Cerebellar nuclear complex (tissue), 1 donor: ENCODE measurements at places on chromosomes 1 and 21.

DNA sequence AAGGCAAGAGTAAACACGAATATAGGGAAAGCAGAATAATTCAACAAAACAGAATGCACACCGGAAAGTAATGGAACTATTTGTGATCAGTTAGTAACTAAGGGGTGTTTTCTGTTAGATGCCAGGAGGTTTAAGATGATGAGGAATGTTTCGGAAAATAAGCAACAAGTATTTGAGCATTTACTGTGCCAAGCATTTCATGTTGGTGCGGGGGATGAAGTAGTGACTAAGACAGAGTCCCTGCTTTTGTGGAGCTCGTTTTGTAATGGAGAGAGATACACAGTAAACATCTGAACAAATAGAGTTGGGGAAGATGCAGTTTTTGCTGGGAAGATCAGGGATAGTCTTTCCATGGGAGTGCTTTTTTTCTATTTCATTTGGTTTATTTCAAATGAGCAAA lies 78.7 kb downstream of the DYRK1A start:
- no peak for DNase-seq

GRCh38 chr1:239293350-239294110 lies 92.8 kb upstream of the CHRM3 start:
- DNase-seq = no peak

DNA sequence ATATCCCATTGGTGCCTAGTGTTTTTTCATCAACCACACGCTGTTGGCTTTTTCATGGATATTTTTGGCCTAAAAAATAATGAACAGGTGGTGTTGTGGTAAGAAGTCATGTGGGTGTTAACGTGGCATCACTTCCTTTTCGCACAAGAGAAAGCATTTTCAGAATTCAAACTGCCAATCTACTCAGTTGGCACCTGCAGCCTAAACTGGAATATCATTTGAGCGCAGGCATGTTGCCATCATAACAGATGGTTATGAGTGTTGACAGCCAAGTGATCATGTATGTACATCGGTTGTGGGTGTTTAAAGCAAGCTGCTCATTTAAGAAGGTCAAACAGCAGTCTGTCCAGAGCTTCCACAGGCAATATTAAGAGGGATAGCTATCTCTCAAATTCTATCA lies 1963.0 kb downstream of the NCAM2 start:
- DNase-seq = peak; percentile 47

DNA sequence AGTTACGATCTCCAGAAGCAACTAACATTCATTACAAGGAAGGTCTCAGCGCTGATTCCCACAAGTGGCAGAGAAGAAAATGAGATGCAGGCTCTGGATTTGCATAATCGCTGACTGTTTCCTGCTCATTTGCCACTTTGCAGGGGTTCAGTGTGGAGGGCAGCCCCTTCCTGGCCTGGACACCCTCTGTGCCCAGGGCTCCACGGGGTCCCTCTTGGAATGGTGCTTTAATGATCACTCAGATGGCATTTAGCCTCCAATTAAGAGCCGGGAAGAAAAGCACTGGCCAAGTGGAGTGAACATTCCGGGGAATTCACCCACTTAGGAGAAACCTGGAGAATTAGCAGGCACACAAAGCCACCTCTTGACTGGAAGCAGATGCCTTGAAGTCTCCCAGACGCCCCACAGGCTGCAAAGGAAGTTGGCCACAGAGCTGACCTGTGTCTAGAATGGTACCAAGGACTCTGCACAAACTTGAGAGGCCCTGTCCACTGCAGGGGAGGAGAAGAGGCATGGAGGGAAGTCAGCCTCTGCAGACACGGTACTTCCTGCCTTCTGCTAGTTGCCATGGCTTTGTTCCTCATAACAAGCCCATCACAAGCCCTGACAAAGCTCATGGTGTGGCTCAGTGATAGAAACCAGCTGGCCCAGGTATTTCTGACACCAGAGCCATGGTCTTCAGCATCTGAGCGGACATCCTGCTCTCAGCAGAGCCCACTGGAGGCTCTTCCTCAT lies 157.2 kb downstream of the KAZN start:
- DNase-seq = no peak

- DNase-seq = peak; percentile 78
Observed at GRCh38 chr1:2174348-2175054, 20.1 kb downstream of the FAAP20 start.

DNA sequence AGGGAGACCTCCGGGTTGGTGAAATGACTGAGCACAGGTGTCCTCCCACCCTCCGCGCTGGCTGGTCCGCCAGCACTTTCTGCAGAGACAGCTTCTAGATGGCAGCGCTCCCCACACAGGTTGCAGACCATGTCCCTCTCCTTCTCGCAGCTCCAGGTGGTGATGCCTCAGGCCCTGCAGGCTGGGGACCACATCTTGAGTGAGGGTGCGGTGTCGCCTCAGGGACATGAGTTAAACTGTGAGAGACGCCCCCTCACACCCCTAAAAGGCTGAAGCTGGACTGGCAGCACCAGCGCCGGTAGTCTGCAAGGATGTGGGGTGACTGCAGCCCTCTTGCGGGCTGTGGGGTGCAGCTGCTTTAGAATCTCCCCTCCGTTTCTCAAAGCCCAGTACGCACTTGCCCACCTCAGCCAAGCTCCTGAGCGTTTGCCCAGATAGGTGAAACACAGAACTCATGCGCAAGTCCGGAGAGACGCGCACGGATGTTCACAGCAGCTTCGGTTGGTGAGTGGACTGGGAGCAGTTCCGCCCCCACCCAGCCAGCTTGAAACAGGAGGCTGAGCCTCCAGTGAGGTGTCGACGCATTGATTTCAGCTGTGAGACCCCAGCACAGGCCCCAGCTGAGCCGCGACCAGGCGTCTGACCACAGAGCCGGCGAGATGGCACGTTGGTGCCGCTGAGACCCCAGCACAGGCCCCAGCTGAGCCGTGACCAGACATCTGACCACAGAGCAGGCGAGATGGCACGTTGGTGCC lies 28.6 kb downstream of the COL6A1 start:
- DNase-seq = no peak

GRCh38 chr1:55033265-55033614 lies 6.1 kb upstream of the PCSK9 start:
- no peak for DNase-seq

- no peak for DNase-seq
Observed at GRCh38 chr1:164475834-164476233, 83.2 kb upstream of the PBX1 start.

GRCh38 chr1:83500987-83501591 lies 497.8 kb downstream of the TTLL7 start:
- no peak for DNase-seq

GRCh38 chr1:58932859-58933598 lies 149.2 kb upstream of the JUN start:
- no peak for DNase-seq

GRCh38 chr1:211632117-211632807 lies 43.2 kb downstream of the NEK2 start:
- DNase-seq = no peak

DNA sequence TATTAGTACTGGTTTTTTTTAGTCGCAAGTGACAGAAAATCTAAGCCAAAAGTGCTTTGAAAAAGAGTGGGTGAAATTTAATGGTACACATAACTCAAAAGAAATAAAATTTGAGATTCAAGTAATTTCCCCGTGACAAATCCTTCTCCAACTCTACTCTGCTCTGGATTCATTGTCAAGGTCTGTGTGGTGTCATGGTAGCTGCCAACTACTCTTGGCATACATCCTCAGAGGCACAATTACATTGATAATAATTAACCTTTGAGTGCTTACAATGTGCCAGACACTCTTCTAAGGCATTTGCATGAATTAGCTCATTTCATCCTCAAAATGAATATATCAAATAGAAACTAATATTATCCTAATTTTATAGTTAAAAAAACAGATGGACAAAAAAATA lies 1153.9 kb upstream of the NCAM2 start:
- no peak for DNase-seq

- peak; percentile 5 for DNase-seq
Observed at GRCh38 chr1:41803656-41804055, 115.1 kb downstream of the HIVEP3 start.

DNA sequence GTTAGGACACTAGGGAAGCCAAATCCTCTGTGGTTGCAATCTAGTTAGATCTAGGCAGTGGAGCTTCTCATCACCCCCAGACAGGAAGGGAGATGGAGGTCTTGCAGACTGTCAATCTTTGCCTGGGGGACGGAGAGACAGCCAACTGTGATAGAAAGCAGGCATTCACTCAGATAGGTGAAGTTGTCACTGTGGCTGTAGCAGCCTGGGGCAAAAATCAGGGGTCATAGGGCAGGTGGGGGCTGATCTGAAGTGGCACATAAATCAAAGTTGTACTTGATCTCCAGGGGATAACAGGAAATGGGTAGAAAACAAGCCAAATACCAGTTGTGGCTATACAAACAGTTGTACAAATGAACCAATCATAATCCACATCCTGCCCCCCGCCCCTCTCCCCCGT lies 620.9 kb upstream of the USP24 start:
- DNase-seq = no peak

DNA sequence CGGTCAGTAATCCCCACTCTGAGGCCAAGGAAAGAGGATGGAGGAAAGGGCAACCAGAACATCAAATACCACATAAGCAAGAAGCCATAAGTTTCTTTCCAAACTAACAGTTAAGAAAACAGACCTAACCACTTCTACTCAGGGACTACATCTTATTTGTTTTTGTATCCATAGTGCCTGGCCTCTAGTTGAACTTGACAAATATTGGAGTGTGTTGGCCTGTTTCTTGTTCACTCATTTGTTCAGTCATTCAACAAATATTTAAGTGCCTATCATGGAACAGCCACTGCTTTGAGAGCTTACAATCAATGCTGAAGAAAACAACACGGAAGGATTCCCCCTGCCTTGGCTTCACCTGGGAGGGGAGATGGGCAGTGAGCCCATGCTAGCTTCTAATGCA lies 69.7 kb downstream of the ST6GALNAC3 start:
- no peak for DNase-seq

- no peak for DNase-seq
Observed at GRCh38 chr1:159942632-159943277, 2.7 kb downstream of the IGSF9 start.

DNA sequence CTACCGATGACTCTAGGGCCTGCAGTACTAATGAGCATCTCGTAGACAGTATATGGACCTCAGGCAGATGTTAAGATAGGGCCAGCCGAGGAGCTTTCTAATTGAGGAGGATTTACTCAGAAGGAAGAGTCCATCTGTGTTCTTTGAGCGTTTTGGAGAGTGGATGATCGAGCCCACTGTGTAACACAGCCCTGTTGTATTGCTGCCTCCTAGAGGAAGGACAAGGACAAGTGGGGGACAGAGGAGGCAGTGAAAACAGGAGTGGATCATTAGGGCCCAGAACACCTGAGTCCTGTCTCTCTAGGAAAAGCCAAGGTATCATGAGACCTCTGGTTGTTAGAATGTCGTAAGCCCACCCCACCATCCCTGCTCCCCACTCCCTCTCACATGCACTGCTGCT lies 62.9 kb downstream of the TBX19 start:
- DNase-seq = no peak

DNA sequence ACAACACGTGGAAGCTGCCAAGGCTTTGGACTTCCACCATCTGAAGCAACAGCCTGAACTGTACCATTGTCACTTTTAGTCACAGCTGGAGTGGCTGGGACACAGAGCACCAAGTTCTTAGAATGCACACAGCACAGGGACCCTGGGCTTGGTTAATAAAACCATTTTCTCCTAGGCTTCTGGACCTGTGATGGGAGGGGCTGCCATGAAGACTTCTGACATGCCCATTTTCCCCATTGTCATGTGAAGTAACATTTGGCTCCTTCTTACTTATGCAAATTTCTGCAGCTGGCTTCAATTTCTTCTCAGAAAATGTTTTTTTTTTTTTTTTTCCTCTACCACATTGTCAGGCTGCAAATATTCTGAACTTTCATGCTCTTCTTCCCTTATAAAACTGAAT lies 138.6 kb upstream of the BRINP3 start:
- DNase-seq = no peak

DNA sequence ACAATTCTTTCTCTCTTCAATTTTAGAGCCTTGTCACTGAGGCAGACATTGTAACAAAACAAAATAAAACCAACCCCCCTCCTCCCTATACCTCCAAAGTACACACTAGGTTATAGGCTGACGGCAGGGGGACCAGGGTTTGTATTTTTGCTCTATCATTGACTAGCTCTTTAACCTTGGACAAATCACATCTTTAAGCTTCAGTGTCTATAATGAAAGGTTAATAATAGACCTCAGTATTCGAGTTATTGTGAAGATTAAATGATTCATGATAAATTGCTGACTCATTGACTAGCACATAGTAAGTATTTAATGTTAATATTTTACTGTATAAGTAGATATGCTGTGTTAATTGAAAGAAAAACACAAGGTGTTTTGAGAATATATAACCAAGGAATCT lies 1267.6 kb upstream of the ADGRL2 start:
- no peak for DNase-seq

- DNase-seq = peak; percentile 55
Observed at GRCh38 chr1:207868774-207869721, 41.9 kb downstream of the CD34 start.

- no peak for DNase-seq
Observed at GRCh38 chr1:209625791-209626285, 26.4 kb downstream of the LAMB3 start.

DNA sequence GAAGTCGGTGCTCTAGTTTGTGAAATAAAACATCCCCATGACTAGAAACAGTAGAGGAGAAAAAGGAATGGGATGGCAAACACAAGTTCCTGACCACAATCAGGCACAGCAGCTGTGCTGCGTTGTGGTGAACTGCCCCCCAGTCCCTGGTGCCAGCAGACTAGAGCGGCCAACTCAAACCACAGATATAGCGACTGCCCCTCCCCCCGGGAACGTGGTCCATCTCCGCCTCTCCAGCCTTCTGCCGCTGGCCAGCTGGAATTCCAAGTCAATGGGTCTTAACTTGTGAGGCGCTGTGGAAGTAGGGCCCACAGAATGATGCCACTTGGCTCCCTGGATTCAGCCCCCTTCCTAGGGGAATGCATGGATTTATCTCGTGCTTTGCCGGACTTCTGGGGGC lies 41.6 kb upstream of the ZNF678 start:
- DNase-seq = no peak

DNA sequence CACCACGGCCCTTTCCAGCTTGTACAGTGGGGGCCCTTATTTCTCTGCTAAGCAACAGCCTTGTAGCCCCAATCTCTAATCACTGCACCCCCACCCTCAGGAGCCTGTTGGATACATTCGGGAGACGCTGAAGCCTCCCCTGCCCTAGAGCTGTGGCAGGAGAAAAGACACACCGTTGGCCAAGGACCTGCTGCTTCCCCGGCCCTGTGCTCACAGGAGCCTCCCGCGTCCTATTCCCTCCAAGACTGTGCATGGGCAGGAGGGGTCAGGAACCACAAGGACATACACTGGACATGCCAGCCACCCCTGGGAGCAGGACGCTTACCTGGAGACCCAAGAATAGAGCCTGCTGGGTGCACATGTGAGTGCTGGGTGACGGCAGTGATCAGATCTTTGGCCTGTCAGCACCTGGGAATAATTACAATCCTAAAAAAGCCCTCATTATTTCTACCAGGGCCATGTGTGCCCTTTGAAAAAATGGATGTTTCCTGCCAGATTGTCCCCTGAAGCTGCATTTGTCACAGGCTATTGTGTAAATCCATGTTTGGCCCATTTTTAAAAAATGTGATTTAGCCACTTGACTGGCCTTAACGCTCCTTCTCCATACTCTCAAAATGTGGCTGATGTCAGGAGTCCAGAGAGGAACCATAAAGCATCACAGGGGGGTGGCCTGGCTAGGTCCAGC lies 590.6 kb downstream of the MATN1 start:
- no peak for DNase-seq

GRCh38 chr1:243270097-243270864 lies 14.4 kb downstream of the SDCCAG8 start:
- DNase-seq = no peak
